ENCODE measurements at places on chromosomes 12 and 14. TPM values are rescaled to one million over a fixed set of nuclear protein-coding genes. Genes with fewer than 3 reads are reported as not detected.

DNA sequence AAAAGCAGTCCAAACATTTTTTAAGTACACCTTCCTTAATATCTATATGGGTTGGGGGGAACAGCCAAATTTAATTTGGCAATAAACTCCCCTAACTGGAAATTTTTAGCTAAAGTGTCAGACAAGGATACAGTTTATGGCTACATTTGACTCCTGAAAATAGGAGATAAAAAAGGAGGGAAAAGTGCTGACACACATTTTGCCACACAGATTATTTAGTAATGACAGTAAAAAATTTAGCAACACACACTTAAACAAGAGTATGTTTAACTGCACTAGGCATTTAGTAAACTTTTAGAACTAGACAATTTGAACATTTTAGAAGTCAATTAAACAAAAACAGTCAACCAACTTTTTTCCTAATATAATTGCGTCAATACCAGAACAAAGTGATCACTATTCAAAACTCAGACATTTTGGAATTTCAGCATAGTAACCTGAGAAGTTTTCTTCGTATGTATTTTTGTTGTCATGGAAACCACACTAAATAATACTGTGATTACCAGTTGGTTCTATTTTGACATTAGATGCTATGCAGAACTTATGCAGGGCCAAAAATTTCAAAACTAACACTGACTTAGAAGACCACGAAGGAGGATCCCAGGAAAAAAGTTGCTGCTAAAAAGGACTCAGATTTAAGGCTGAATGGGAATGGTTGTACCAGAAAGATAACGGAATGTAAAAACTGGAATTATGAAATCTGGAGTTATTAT is 13.4 kb downstream of the GMFB start:
- DNase-seq, result no peak

DNA sequence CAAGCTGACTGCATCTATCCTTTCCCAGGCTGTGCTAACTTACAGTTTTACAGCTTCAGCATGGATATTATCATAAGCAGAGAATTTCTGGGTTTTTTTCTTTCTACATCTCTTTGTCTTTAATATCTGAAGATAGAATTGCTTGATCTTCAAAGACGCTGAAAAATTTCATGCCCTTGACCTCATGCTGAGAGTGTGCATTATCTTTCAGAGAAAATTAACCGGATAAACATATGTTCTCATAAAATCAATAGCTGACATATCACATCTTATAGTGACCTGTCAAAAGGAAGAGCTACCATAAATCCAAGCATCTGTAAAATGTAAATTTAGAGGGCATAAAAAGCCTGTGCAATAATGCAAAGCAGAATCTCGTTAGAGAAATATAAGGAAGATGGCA is 1704.1 kb upstream of the FLRT2 start:
- no peak for DNase-seq

DNA sequence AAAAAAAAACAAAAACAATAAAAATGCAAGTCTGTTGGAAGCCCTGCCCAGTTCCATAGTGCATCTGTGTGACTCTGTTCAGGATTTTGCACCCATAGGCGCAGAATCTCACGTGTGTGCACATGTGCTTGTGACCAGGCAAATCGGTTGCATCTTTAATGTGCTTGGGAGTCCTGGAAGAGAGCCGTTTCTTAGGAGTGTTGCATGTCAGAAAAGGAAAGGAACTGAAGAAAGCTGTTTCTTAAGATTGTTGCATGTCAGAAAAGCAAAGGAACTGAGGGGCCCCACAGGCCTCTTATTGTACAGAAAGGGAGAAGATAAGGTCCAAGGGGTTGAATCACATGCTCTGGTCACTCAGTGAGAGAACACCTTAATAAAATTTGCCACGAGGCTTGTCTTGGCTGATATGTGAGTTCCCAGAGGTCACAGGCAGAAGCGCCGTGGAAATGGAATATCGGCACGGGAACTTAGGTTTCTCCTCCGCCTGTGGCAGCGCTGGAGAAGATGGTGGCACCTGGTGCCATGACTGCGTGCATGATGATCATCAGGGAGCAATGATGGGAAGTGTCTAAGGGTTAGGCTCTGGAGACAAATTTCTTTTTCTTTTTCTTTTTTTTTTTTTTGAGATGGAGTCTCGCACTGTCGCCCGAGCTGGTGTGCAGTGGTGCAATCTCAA is 90.0 kb downstream of the LRRC74A start:
- no peak for DNase-seq

- no peak for DNase-seq
Measured at GRCh38 chr14:25041898-25042297, 8.0 kb downstream of the STXBP6 start.

- DNase-seq, result peak; percentile 70
Measured at GRCh38 chr12:52233462-52234207, 592 bp downstream of the KRT7 start.

DNA sequence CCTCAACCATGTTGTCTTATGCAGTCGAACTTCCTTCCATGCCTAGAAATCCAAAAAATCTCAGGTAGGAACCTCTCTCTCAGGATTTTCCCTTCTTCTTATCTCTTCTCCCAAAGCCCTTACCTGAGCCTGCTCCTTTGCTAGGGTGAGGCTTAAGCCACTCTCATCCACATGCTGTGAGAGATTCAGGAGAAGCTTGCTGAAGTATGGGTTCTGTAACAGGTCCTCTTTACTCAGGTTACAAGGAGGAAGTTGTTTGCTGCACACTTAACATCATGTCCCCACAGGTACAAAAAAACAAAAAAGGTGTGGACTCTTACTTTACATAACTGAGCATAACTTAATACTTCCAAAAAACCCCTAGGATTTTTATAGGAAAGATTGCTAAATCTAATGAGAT is 4.5 kb downstream of the HAUS4 start:
- no peak for DNase-seq

DNA sequence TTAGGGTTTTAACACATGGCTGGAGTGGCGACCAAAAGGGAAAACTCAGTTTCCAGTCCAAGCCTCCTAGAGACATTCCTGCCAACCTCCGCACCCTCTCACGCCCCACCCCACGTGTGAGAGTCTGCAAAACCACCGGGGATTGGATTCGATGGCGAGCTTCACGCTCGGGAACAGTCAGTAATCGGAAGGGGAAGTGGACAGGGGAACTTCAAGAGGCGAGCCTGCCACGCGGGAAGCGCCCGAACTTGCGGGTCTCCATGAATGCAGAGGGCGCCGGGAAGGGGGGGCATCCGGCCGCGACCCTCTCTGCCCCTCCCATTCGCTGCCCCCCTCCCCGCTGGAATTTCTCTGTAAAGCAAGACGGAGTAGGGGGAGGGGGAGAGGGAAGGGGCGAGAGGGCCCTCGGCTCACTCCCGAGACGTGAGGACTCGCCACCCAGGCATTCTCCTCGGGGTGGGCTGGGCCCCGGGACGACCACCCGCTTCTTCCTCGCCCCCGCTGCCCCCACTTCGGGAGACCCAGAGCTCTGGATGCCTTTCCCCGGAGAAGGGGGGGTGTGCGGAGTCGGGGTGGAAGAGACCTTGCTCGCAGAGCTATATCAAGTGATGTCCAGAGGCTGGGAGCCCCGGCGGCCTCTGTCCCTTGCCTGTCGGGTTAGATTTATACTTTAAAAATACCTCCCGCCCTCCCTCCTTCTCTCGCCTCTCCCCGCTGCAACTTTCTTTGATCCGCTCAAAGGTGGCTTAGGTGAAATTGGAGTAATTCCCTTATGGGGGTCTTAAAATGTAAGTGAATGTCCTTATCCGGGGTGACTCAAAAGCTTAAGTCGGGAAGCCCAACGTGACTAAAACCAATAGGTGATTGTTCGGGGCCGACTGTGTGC is 2.5 kb upstream of the CCND2 start:
- peak; percentile 89 for DNase-seq

DNA sequence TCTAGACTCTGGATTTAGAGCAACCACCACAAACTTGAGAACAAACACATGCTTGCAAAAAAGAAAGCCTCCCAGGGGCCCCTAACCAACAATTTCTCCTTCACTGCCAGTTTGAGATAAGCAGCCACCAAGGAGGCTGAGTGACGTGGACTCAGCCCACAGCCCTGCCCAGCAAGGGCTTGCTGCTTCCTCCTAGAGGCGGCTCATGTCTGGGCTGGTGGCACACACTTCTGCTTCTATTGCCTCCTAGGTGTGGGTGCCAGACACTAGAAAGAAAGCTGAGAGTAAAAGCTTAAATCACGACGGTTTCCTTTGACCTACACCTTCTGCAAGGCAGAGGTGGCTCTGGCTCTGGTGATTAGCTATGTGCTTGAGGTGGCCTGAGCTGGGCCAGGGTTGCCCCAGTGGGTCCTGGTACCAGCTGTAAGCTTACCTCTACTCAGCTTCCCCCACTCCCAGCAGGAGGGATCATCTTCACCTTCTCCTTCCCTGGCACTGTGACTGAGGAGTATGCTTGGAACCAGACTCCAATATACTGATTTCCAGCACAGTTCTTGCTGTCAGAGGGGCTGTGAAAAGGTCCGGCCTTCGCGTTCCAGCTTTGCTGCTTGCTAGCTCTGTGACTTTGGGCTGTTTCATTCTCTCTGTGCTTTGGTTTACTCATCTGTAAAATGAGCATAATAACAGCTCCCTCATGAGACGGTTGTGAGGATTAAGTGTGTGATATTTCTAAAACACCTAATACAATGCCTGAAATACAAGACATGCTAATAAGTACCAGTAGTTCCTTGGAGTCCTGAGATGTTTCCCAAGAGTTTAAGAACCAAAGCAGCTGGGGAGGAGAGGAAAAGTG is 89.7 kb upstream of the PARP11 start:
- no peak for DNase-seq

GRCh38 chr14:100488057-100488456 is 99.2 kb downstream of the BEGAIN start:
- no peak for DNase-seq

DNA sequence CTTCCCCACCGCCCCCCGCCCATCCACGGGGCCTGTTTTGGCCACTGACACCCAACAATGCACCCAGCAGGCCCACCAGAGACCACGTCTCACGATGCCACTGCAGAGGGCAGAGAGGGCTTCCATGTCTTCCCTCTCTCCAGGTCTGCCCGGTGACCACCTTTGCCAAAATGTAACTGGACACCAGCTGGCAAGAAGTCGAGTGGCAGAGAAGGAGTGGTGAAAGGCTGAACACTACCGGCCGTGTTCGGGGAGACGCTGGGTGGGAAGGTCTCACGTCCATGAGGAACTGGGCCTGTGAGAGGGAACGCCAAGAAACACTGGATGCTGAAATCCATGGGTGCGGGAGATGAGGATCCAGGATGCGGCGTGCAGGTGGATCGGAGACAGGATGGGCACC is 308.2 kb downstream of the ADGRD1 start:
- DNase-seq, result no peak

The DPY19L2 gene
- polyA plus RNA-seq, result 17.8 TPM

The CLSTN3 gene
- polyA plus RNA-seq, result 33.0 TPM

The IFNG-AS1 gene
- not detected for polyA plus RNA-seq
